Smooth muscle cell of bladder (primary cell): ENCODE measurements at places on chromosomes 5 and 9. TPM values are rescaled to one million over a fixed set of nuclear protein-coding genes. Genes with fewer than 3 reads are reported as not detected.

HTR1A gene
- not detected in 2 replicates for total RNA-seq

ABHD17B gene
- 14.8 and 20.7 TPM in 2 replicates for total RNA-seq

PCDHGA3 gene
- 0.85 and 1.4 TPM in 2 replicates for total RNA-seq

CCNB1 gene
- 22.8 and 25.7 TPM in 2 replicates for total RNA-seq

HSPB3 gene
- total RNA-seq = not detected in 2 replicates

MAP1B gene
- total RNA-seq = 29.7 and 49.3 TPM in 2 replicates

CDX1 gene
- under 0.01 and 0.09 TPM in 2 replicates for total RNA-seq

TRIM14 gene
- 1.8 and 2.6 TPM in 2 replicates for total RNA-seq

PDLIM4 gene
- 27.7 and 53.3 TPM in 2 replicates for total RNA-seq

ADAMTS19 gene
- 36.3 and 87.6 TPM in 2 replicates for total RNA-seq

SELENOP gene
- 98.6 and 131 TPM in 2 replicates for total RNA-seq

NOL6 gene
- 18.6 and 27.2 TPM in 2 replicates for total RNA-seq

PCDHB16 gene
- total RNA-seq = 0.18 and 0.85 TPM in 2 replicates

CDH9 gene
- 0.18 TPM in 1 of 2 replicates, not detected in the other for total RNA-seq

LURAP1L gene
- total RNA-seq = 71.4 and 73.5 TPM in 2 replicates

GIN1 gene
- total RNA-seq = 5.5 and 6.5 TPM in 2 replicates

IFNA2 gene
- not detected in 2 replicates for total RNA-seq

PLCXD3 gene
- under 0.01 and 0.09 TPM in 2 replicates for total RNA-seq

LCN10 gene
- total RNA-seq = not detected in 2 replicates

CCIN gene
- total RNA-seq = 0.57 and 1.5 TPM in 2 replicates

ZFYVE16 gene
- 26.3 and 26.5 TPM in 2 replicates for total RNA-seq

ELAVL2 gene
- total RNA-seq = 0.09 and 0.14 TPM in 2 replicates
